ENCODE measurements at places on chromosomes 7 and 10.

- no peak for DNase-seq
These were observed 147.8 kb downstream of the ARHGAP22 start for GRCh38 chr10:48456808-48457761.

GRCh38 chr7:105974471-105974870, 11.4 kb downstream of the CDHR3 start:
- no peak for DNase-seq

- no peak for DNase-seq
These were observed 135.7 kb upstream of the RNF32 start for GRCh38 chr7:156504687-156505545.

DNA sequence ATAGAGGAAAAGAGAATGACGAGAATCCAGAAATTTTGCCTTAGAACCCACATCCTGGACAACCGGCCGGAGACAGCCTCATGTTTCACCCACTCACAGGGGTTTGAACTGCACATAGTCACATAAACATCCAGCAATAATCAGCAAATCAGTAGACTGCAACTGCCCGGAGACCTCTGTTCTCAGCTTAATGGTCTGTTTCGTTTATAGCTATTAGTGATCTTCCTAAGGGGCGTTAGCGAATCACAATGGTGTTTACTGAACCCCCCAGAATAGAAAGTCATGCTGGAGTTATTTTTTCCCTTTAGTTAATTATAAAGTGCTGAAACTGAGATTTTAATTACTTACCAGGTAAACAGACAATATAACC, 98.4 kb downstream of the SFMBT2 start:
- DNase-seq: no peak

All from stimulated activated CD8-positive, alpha-beta memory T cell treated with anti-CD3 and anti-CD28 coated beads, Interleukin-15, amount 100 ng/mL, for 24 hours (primary cell).